ENCODE measurements at places on chromosomes 6 and 20. TPM values are rescaled to one million over a fixed set of nuclear protein-coding genes. Genes with fewer than 3 reads are reported as not detected.

OXT gene
- total RNA-seq, result not detected

BANF2 gene
- total RNA-seq, result not detected

OR2H1 gene
- not detected for total RNA-seq

SNAI1 gene
- total RNA-seq, result 0.61 TPM

WFDC5 gene
- total RNA-seq, result not detected

SPTLC3 gene
- total RNA-seq, result 0.16 TPM

DZANK1 gene
- 2.0 TPM for total RNA-seq
